ENCODE measurements at places on chromosomes 12 and 14. TPM values are rescaled to one million over a fixed set of nuclear protein-coding genes. Genes with fewer than 3 reads are reported as not detected.
A peak's percentile ranks its signal among the peaks of the same experiment; 100 is the strongest.

Gene AQP6
- 0.10 TPM for total RNA-seq

Gene HCAR2
- total RNA-seq, result 3.4 TPM

DNA sequence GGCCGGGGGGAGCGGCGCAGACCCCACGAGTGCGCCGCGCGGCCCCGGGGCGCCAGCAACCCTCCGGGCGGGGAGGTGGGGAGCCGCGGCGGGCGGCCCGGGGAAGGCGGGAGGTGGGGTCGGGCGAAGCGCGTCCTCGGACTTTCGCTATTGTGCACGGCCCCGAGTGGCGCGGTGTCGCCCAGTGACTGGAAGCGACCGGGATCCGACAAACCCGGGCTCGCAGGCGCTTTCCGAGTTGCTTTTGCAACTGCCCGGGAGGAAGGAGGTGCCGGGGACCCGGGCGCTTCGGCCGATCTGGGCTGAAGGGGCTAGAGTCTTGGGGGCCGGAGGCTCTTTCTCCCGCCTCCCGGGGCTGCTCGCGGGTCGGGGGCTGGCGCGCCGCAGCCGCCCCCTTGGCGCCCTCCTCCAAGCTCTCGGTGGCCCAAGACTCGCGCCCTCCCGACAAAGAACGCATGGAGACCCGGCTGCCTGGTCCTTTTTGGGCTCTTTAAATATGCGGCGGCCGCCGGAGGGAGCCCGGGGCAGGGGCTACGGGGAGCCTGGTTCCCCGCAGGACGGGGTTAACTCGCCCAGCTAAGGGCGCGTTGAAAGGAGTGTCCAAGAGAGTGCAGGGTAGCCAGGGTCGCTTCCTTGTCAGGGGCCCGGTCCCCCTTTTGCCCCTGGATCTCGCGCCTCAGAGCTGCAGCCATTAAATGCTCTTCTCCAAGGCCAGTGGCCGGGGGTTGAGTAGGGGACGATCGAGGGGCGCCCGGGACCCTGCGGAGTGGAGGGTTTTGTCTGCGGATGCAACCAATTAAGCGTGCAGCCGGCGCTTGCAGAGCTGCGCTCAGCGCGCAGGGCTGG lies 1.4 kb downstream of the HMGA2 start:
- DNase-seq, result peak; percentile 77

- no peak for DNase-seq
Observed at GRCh38 chr12:25072906-25073650, 121.9 kb downstream of the DNAI7 start.

GRCh38 chr12:110373962-110374611 lies 29.4 kb downstream of the ANAPC7 start:
- no peak for DNase-seq

GRCh38 chr14:93892923-93893558 lies 34.1 kb upstream of the FAM181A start:
- DNase-seq, result peak; percentile 88

Gene HCFC2
- 60.9 TPM for total RNA-seq

Measured in tongue (tissue), 3 donors.